ENCODE measurements at places on chromosomes 6 and 20. TPM values are rescaled to one million over a fixed set of nuclear protein-coding genes. Genes with fewer than 3 reads are reported as not detected.

- no peak for DNase-seq
Observed at GRCh38 chr6:2798586-2799134, 33.5 kb downstream of the WRNIP1 start.

- no peak for DNase-seq
Observed at GRCh38 chr6:9487128-9487527, 927.7 kb downstream of the TFAP2A start.

DOK5 gene
- 1.2 TPM for total RNA-seq

DNA sequence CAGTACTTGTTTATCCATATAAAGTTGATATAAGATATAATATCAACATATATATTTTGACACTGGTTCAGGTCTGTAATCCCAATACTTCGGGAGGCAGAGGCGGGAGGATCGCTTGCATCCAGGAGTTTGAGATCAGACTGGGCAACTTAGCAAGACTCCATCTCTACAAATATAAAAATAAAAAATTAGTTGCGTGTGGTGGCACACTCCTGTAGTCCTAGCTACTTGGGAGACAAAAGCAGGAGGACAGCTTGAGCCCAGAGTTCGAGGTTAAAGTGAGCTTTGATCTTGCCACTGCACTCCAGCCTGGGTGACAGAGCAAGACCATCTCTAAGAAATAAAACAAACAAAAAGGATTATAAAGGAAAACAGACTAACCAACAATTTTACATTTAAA lies 8.9 kb upstream of the KATNA1 start:
- DNase-seq = no peak

GRCh38 chr6:16153211-16153820 lies 24.4 kb downstream of the MYLIP start:
- DNase-seq = no peak

DNA sequence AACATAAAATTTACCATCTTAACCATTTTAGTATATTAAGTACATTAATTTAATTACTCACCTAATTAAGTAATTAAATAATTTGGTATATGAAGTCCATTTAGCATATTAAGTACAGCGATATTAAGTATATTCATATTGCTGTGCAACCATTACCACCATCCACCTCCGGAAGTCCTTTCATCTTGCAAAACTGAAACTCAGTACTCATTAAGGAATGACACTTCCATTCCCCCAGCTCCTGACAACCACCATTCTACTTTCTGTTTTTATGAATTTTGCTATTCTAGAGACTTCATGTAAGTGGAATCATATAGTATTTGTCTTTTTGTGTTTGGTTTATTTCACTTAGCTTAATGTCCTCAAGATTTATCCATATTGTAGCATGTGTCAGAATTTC lies 61.1 kb upstream of the GTSF1L start:
- DNase-seq = no peak

- DNase-seq = no peak
Observed at GRCh38 chr6:2767657-2768524, 2.7 kb downstream of the WRNIP1 start.

- DNase-seq = no peak
Observed at GRCh38 chr20:54043076-54043967, 27.1 kb downstream of the BCAS1 start.

- DNase-seq = no peak
Observed at GRCh38 chr20:62202676-62203377, 17.3 kb downstream of the HRH3 start.

METTL24 gene
- 1.7 TPM for total RNA-seq

SNAP25 gene
- total RNA-seq = 8.4 TPM

Measured in pancreas (tissue), 10 donors.